ENCODE measurements at places on chromosomes 5 and 9.

GRCh38 chr5:154722936-154723335 is 32.2 kb upstream of the LARP1 start:
- H3K36me3 ChIP-seq, result no peaks in the 10 kb centered on the region
- no peaks in the 10 kb centered on the region for H3K27me3 ChIP-seq
- no peak overlapping the region for H3K27ac ChIP-seq

GRCh38 chr5:61334868-61335615 is 3.0 kb downstream of the ZSWIM6 start:
- no peaks in the 10 kb centered on the region for H3K36me3 ChIP-seq
- no peak overlapping the region for H3K27ac ChIP-seq
- peaks cover 10% of the 10 kb centered on the region for H3K4me1 ChIP-seq
- no peaks in the 10 kb centered on the region for H3K27me3 ChIP-seq
- peak overlapping the region; percentile 64 for H3K4me3 ChIP-seq

DNA sequence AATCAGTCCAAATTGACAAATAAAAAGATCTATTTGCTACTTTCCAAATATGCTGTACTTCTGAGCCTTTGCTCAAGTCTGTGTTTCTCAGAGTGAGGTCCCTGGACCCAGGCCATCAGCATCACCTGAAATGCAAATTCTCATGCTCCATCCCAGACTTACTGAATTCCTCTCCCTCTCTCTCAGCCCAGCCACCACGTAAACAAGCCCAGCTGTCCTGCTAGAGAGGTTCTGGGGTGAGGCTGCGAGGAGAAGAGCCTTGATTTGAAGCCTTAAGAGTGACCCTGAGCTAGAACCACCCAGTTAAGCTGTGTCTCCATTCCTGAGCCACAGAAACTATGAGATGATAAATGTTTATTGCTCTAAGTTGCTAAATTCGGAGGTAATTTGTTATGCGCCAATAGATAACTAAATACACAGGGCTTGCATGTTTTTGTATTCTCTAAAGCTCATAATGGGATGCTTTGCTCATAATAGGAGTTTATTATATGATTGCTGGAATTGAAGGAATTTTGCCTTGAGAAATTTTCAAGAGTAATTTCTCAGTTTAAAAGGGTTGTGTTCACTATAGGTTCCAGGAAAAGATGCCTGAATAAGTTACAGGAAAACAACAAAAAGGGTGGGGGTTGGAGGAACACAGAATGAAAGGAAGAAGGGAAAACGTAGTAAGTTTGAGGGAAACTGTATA is 98.9 kb upstream of the SPATA31D4 start:
- H3K27ac ChIP-seq, result no peak overlapping the region
- no peaks in the 10 kb centered on the region for H3K36me3 ChIP-seq

DNA sequence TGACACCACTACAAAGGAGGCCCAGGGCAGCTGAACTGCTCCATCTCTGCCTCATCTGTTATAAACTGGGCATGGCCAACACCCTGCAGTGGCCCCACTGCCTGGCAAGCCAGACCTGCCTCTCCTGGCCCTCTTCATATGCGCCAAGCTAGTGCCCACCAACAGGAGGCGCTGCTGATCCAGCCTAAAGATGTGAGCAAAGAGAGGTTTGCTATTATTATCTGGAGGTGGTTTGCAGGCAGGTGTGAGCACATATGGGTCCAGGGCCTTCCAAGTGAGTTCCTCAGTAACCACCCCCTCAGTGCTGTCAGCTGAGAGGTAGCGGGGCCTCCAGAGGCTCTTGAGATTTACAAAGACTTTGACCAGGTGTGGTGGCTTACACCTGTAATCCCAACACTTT is 232.2 kb downstream of the SYK start:
- H3K4me3 ChIP-seq, result no peak overlapping the region
- H3K4me1 ChIP-seq, result peaks cover 10% of the 10 kb centered on the region
- H3K36me3 ChIP-seq, result no peaks in the 10 kb centered on the region
- no peak for DNase-seq

GRCh38 chr9:126031116-126031515 is 283.9 kb downstream of the PBX3 start:
- no peaks in the 10 kb centered on the region for H3K27me3 ChIP-seq
- H3K27ac ChIP-seq, result no peak overlapping the region
- peak overlapping the region; percentile 14 for H3K4me3 ChIP-seq
- no peaks in the 10 kb centered on the region for H3K36me3 ChIP-seq

- H3K36me3 ChIP-seq, result peaks cover 3% of the 10 kb centered on the region
- peak; percentile 65 for DNase-seq
- no peak overlapping the region for H3K4me3 ChIP-seq
Observed at GRCh38 chr9:136629879-136630661, 32.6 kb upstream of the EGFL7 start.

- DNase-seq, result no peak
- peaks cover 11% of the 10 kb centered on the region for H3K4me1 ChIP-seq
- H3K27me3 ChIP-seq, result no peaks in the 10 kb centered on the region
- no peak overlapping the region for H3K4me3 ChIP-seq
- peaks cover 60% of the 10 kb centered on the region for H3K36me3 ChIP-seq
Observed at GRCh38 chr5:6718718-6719117, 5.5 kb downstream of the TENT4A start.

GRCh38 chr5:36414869-36415282 is 113.2 kb upstream of the RANBP3L start:
- no peaks in the 10 kb centered on the region for H3K36me3 ChIP-seq
- H3K4me1 ChIP-seq, result no peaks in the 10 kb centered on the region
- no peak overlapping the region for H3K27ac ChIP-seq
- no peaks in the 10 kb centered on the region for H3K27me3 ChIP-seq

DNA sequence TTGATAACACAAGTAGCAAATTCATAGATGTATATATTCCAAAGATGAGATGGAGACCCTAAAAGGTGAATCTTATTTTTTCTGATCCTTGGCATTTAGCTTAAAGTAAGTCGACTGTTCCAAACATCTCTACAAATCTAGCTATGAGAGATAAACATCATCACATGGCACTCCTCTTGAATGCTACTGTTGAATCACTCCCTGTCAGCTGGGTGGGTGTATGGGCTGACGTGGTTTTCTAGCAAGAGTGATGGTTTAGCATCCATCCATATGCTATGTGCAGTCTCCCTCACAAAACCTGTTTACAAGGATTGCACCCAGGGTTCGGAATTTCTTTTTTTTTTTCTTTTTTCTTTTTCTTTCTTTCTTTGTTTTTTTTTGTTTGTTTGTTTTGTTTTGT is 13.8 kb downstream of the ACO1 start:
- no peak overlapping the region for H3K27ac ChIP-seq
- no peaks in the 10 kb centered on the region for H3K4me1 ChIP-seq
- H3K36me3 ChIP-seq, result no peaks in the 10 kb centered on the region

DNA sequence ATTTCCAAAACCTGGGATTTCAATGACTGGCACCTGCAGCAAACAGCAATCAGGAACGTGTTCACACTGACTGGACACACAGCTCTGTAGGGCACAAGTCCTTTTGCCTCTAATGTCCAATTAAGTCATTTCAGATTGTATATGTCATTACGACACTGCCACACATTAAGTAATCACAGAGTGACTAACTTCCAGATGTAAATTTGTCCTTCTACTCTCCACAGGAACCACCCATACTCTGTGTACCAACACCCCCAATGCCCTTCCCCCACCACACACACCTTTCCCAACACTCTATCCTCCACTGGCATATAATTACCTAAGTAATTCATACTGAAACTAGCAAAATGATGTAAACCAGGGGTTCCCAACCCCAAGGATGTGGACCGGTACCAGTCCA is 30.5 kb downstream of the LARS1 start:
- no peak overlapping the region for H3K4me3 ChIP-seq
- no peaks in the 10 kb centered on the region for H3K4me1 ChIP-seq
- peaks cover 99% of the 10 kb centered on the region for H3K36me3 ChIP-seq
- DNase-seq, result no peak
- H3K27ac ChIP-seq, result no peak overlapping the region

DNA sequence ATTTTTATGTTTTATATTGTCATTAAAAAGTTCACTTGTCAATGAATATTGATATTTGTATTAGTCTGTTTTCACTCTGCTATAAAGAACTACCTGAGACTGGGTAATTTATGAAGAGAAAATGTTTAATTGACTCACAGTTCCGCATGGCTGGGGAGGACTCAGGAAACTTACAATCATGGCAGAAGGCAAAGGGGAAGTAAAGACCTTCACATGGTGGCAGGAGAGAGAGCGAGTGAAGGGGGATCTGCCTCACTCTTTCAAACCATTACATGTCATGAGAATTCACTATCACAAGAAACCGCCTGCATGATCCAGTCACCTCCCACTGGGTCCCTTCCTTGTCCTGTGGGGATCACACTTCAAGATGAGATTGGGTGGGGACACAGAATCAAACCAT is 27.4 kb downstream of the SRD5A1 start:
- H3K27ac ChIP-seq, result no peak overlapping the region
- no peaks in the 10 kb centered on the region for H3K27me3 ChIP-seq
- no peak for DNase-seq
- H3K4me3 ChIP-seq, result no peak overlapping the region
- H3K4me1 ChIP-seq, result no peaks in the 10 kb centered on the region
- peaks cover 6% of the 10 kb centered on the region for H3K36me3 ChIP-seq

DNA sequence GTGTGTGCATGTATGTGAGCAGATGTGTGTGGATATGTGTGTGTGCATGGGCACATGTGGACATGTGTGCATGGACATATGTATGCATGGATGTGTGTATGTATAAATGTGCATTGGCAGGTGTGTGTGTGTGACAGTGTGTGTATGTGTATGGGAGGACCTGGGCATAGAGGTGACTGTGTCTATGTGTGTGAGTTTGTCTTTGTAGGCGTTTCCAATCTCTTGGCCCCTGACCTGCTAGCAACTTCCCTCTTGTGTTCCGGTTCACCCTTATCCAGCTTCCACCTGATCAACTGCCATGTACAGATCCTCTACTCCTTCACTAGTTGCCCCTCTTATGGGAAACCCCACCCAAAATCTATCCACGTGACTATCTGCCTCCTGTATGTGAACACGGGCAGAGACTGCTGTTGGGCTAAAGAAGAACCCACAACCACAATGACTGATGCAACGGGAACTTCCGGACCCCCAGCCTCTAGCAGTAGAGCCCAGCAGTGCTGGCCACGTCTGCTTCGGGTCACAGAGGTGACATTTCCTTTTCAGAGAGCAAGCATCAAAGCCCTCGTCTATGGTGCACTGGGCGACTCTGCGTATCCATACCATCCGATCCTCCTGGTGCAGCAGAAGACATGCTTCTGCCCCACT is 24.9 kb upstream of the GADD45G start:
- no peak for DNase-seq
- peak overlapping the region; percentile 26 for H3K4me3 ChIP-seq
- no peaks in the 10 kb centered on the region for H3K27me3 ChIP-seq
- no peaks in the 10 kb centered on the region for H3K4me1 ChIP-seq
- H3K27ac ChIP-seq, result no peak overlapping the region

- no peak for DNase-seq
- no peaks in the 10 kb centered on the region for H3K36me3 ChIP-seq
- H3K4me3 ChIP-seq, result no peak overlapping the region
- H3K4me1 ChIP-seq, result no peaks in the 10 kb centered on the region
- H3K27me3 ChIP-seq, result no peaks in the 10 kb centered on the region
Observed at GRCh38 chr9:70587201-70587600, 172.7 kb upstream of the KLF9 start.

DNA sequence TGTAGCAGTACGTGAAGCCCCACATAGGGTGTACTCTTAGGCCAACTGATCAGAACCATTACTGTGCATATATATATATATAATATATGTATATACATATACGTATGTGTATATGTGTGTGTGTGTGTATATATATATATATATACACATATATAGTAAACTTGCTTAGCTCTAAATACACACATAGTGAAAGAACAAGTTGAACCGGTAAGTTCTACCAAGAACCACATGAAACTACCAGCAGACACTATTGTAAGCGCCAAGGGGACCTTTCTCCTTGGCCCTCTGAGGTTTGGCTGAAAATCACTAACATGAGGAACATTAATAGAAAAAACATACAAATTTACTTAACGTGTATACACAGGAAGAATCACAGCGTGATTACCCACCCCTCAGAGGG is 1.8 kb upstream of the TARS1 start:
- DNase-seq, result no peak
- H3K27me3 ChIP-seq, result no peaks in the 10 kb centered on the region
- H3K36me3 ChIP-seq, result peaks cover 11% of the 10 kb centered on the region
- no peak overlapping the region for H3K27ac ChIP-seq

DNA sequence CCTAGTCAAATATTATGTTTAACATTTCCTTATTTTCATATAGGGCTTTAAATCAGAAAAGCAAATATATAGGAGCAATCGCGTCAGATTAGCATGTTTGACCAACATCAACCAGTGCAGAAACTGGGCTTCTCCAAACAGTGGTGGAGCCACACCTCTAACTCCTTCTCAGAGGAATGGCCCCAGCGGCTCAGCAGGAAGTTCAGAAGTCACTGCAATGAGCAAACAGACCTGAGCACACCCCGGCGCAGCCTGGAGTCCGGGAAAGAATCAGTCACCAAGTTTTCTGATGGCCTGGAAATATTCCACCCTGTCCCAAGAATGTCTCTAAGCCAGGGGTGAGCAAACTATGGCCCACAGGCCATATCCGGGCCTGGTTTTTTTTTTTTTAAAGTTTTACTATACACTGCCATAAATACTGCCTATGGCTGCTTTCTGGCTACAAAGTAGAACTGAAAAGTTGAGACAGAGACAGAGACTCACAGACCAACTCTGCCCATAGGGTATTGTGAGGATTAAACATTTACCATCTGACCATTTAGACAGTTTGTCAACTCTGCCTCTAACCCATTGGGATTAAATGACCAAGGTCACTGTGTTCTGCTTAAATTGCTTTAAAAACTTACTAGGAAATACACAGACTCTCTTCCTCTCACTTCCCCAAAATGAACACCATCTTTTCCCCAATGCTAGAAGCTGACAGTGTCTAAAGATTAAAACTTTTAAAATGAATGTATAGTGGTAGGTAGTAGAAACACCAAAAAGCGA is 5.4 kb downstream of the GOLM1 start:
- DNase-seq, result no peak
- H3K4me1 ChIP-seq, result peaks cover 7% of the 10 kb centered on the region
- H3K36me3 ChIP-seq, result peaks cover 4% of the 10 kb centered on the region
- no peaks in the 10 kb centered on the region for H3K27me3 ChIP-seq
- H3K27ac ChIP-seq, result no peak overlapping the region

DNA sequence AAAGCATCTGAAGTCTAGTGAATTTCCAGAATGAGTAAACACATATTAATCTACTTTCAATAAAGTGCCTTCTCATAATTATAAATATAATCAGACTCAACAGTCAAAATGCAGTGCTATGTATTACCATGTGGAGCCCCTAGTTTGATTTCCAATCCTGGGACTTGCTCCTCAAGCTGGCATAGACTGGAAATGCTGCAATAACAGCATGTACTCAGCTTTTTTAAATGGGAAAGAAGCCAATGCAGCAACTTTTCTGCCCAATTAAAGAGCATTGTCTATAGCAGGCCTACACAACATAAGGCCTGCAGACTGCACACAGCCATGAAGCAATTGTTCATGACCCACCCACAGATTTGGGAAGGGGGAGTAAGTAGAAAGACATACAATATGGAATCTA is 103.2 kb downstream of the NR2F1-AS1 start:
- no peaks in the 10 kb centered on the region for H3K27me3 ChIP-seq
- no peak for DNase-seq
- H3K4me3 ChIP-seq, result no peak overlapping the region
- no peak overlapping the region for H3K27ac ChIP-seq

- no peaks in the 10 kb centered on the region for H3K4me1 ChIP-seq
- H3K4me3 ChIP-seq, result no peak overlapping the region
- H3K27ac ChIP-seq, result no peak overlapping the region
- H3K36me3 ChIP-seq, result no peaks in the 10 kb centered on the region
- no peak for DNase-seq
Observed at GRCh38 chr9:73219985-73220626, 68.4 kb downstream of the ANXA1 start.
